ENCODE measurements at places on chromosomes 1 and 21.

DNA sequence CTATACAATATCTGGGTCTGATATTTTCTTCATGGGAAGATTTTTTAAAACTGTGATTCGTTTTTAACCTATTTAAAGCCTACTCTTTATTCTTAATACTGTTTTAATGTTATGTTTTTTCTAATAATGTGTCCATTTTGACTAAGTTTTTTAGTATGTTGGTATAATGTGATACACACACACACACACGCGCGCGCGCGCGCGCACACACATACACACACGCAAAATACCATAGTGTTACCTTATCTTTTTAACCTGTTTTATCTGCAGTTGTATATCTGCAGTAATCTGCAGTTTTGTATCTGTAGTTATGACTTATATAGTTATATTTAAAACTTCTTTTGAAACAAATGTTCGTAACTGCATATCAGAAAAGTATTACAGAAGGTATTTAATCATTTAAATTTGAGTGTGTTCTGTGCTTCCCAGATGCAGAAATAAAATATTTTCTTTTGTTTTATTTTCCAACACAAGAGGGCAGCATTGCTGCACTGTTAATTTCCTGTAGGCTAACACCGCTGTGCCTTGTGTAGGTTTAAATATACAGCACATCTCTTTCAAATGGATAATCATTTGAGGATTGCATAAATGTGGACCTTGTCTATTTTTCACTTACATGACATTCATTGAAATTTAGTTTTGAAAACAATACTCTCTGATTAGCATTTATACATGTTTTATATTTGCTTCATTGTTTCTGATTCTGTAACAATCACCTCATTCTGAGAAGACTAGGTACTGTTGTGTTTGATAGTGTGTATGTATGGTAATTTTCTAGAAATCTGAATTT, 166.1 kb downstream of the PDE4B start:
- no peak for DNase-seq

- no peak for DNase-seq
Observed at GRCh38 chr1:47893412-47893811, 103.8 kb downstream of the TRABD2B start.

- DNase-seq: no peak
Observed at GRCh38 chr1:41122148-41122547, 100.6 kb upstream of the SLFNL1 start.

DNA sequence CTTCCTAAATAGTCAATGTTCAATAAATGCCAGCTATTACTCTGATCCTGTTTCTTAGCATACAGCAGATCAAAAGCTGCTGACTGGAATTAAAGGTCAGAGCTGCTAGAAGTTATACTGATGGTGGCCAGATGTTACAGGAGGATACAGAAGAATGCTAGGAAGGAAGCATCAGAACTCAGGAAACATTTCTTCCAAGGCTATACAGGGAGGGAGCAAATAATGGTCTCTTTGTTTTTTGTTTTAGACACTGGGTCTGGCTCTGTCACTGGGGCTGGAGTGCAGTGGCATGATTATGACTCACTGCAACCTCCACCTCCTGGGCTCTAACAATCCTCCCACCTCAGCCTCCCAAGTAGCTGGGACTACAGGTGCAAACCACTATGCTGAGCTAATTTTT, 175.5 kb downstream of the RGS7 start:
- no peak for DNase-seq

- no peak for DNase-seq
Observed at GRCh38 chr1:108657356-108658080, 3.4 kb downstream of the HENMT1 start.

DNA sequence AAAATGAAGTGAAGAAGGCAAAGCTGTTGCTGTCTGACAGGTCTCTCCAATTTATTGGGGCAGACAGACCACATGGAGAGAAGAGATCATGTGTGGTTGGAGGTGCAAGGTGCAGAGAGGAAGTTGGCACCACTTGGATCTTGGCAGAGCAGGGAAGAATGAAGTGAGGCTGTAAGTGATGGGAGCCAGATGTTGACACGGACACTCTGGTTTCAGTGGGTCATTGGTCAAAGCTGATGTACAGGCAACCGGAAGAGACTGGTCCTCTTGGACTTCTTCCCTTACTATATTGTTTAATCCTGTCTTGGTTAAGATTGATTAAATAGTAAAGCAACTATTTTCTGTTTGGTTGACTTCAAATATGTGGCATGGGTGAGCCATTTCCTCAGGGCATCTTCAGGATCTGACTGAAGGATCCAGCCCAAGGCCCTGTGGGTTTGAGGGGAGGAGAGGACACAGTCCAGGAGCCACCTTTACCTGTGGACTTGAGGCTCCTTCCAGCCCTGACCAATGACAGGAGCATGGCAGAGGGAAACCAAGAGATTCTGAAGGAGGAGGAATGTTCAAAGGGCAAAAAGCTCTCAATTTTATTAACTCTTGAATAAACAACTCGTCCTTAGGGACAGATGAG, 49.4 kb downstream of the NENF start:
- no peak for DNase-seq

- no peak for DNase-seq
Observed at GRCh38 chr1:231431665-231432415, 9.8 kb upstream of the EGLN1 start.

GRCh38 chr1:118084400-118084799, 100.6 kb downstream of the SPAG17 start:
- no peak for DNase-seq

DNA sequence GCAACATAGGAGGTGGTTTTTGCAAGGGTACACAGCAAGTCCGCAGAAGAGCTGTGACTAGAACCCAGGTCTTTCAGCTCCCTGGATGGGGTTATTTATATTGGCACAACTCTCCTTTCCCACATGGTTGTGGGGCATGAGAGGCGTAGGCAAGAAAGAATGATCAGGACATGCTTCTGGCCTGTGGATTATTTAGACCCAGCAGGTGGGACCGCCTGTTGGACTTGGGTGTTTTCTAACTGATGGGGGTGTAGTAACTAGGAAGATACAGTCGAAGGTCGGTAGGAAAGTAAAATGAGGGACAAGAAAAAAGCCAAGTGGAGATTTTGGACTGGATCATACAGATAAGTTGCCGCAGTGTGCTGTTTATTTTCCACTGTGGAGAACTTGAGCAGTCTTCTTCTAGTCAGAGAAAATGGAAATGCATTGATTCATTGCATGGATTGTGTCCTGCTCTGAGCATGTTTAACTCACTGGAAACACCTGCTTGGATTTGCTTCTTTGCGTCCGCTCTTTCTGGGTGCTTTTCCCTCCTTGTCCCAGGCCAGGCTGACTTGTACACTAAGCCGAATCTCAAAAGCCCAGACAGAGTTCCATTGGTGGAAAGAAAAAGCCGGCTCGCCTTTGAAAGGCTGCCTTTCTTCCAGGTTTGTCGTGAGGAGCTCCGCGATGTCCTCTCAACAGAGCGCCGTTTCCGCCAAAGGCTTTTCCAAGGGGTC, 592 bp downstream of the CRCT1 start:
- no peak for DNase-seq

DNA sequence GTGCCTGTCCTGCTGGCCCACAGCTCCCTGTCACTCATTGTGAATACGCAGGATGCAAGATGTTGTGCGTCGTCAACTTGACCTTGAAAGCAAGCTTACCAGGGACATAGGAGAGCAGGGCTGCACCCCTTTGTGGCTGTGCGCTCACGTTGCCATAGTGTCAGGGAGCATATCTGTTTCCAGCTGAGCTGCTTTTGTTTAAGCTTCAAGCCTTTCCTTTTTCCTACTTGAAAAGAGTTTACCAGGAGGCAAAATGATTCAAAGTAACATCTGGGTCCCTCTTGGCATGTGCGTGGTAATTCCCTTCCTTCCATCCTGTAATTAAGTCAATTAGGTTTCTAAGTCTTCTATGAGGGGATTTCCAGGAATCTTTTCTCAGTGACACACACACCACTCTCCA, 537.1 kb downstream of the AJAP1 start:
- DNase-seq: no peak

GRCh38 chr1:204384636-204385352, 25.1 kb upstream of the PLEKHA6 start:
- DNase-seq: peak; percentile 35

DNA sequence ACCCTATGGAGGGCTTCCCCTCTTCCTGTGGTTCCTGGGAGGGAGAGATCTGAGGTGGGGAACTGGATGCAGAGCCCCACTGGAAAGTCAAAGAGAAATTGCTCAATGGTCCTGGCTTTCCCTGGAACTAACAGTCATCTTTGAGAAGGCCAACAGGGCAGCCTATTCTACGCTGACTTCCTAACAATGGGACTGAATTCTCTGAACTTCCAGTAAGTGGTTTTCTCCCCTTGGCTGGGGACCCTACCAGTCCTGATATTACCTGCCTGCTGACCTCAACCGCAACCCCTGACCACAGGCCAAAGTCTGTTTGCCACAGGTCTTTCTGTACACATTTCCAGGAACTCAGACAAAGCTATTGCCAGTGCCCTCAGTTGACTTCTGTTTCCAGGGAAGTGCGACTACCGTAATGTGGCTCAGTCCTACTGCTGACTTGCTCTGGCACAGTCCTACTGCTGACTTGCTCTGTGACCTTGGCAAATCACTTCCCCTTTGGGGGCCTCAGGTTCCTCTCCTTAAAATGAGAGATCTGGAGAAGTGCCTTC, 55.3 kb downstream of the C8B start:
- no peak for DNase-seq

- DNase-seq: no peak
Observed at GRCh38 chr1:167668108-167668507, 38.1 kb downstream of the RCSD1 start.

GRCh38 chr1:167161762-167162161, 58.9 kb upstream of the POU2F1 start:
- no peak for DNase-seq
